ENCODE measurements at places on chromosomes 3 and 15. TPM values are rescaled to one million over a fixed set of nuclear protein-coding genes. Genes with fewer than 3 reads are reported as not detected.

- DNase-seq: no peak
Measured at GRCh38 chr3:16848007-16848406, 36.7 kb upstream of the PLCL2 start.

DNA sequence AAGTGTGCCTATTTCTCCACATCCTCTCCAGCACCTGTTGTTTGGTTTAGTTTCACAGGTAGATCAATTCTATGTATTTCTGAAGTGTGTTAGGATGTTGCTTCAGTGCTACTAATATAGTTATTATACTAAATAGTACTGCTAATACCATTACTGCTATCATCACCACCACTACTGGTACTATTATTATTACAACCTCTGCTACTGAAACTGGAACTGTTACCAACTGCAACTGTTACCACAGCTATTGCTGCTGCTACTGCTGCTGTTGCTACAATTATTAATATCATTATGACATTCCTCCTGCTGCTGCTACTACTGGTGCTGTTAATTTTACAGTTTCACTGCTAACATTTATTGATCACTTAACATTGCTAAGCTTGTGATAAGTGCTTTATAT, 8.3 kb upstream of the LMOD3 start:
- DNase-seq: no peak

GRCh38 chr3:166554023-166554422, 716.8 kb upstream of the BCHE start:
- no peak for DNase-seq

- no peak for DNase-seq
Measured at GRCh38 chr3:23654571-23654970, 151.2 kb upstream of the UBE2E1 start.

DNA sequence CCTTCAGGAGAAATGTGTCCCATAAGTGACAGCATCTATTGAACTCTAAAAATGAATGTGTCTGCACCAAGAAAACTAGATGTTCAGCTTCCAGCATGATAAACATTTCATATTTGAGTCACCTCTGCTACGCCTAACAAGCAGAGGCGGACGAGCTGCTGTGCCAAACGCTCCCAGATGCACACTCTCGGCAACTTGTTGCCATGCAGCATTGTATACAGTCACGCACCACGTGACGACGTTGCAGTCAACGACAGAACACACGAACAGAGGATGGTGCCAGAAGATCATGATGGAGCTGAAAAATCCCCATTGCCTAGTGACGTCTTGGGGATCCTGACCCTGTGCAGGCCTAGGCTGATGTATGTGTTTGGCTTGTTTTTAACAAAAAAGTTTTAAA, 137.5 kb downstream of the XXYLT1 start:
- DNase-seq: peak; percentile 14

DNA sequence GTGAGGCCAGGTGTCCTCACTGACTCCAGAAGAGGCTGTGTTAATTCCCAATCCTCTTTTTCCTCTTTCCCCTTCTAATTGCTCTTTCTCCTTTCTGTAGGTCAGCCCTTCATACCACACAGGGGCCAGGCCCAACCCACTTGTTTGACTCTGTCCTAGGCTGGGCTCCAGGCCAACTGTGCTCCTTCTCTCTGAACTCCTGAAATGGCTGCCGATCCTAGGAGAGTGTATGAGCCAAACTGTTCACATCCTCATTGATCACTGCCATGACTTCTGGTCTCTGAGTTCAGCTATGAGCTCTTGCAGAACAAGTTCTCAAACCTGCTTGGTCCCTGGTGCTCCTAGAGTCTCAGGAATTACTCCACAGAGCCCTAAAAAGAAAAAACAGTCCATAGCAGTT, 145.1 kb downstream of the VGLL4 start:
- no peak for DNase-seq

DNA sequence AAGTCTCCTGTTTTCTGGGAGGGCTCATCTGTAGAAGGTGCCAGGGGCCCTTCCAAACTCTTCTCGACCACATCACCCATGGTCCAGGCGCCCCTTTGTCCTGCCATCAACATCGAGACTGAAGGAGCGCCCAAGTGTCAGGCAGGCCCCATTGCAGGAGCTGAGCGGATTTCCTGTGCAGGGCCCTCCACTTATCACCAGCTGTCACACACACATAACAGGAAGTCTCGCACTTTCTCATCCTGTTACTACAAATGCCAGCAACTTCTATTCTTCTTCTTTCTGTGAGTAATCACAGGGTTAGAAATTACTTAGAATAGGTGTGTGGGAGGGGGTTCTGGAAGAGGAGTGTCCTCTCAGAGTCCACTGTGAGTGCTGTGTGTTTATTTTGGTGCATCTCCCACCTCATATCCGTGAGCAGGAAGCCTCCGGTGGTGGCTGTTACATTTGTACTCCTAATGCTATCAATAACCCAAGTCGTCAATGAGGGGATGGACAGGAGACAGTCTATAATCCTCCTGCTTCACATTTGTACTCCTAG, at the start of gene KLHL6:
TSS of gene KLHL6 (minus strand) at position 166 of the 541 bp plus-strand sequence. CDS start at position 113, 53 bp downstream.
- peak; percentile 66 for DNase-seq

- DNase-seq: no peak
Measured at GRCh38 chr15:72179950-72180581, 17.5 kb downstream of the GRAMD2A start.

- DNase-seq: no peak
Measured at GRCh38 chr15:44064706-44065105, 130.4 kb downstream of the FRMD5 start.

DNA sequence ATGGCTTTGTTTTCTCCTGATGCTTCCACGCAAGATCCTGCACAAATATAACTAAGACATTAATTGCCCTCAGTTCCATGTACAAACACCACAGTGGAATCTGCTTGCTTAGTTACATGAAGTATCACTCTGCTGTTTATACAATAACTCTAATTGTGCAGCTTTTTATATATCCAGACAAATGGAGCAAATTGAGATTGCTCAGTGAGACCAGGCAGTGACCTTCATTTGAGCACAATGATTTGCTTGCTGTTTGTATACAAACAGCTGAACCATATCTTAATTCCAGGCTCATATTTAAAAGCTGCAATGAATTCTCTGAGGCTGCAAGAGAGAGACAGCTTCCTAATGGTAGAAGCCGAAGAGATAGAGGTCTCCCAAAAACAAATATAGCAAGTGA, 243.7 kb downstream of the CADPS start:
- no peak for DNase-seq

GRCh38 chr3:9769426-9770275, at the start of gene CAMK1:
Gene CAMK1, minus strand, starts transcription at chr3:9769947. Its CDS starts 2,198 bp downstream, at chr3:9767749.
- peak; percentile 54 for DNase-seq

DNA sequence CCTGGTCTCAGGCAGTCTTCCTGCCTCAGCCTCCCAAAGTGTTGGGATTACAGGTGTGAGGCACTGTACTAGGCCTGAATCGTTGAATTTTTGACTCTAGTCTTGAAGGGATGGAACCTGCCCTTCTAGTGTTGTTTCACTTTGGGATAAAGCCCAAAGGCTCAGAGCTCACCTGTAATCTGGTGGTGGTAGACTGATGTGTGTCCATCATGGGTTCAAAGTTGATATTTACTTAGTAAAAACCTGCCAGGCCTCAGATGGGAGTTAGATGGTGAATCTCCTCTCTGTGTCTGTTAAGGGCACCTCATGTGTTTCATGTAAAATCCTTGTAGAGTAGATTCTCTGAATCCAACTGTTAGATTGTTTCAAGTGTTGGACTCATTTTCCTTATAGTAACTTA, 41.1 kb downstream of the FNDC3B start:
- no peak for DNase-seq

- no peak for DNase-seq
Measured at GRCh38 chr15:71888797-71889196, 78.4 kb downstream of the NR2E3 start.

GRCh38 chr3:111709645-111710044, 114.5 kb upstream of the ZBED2 start:
- DNase-seq: no peak

GRCh38 chr3:112000966-112001365, 2.2 kb downstream of the TAGLN3 start:
- DNase-seq: no peak

GRCh38 chr3:72078676-72079368, 293.9 kb upstream of the PROK2 start:
- DNase-seq: no peak

DNA sequence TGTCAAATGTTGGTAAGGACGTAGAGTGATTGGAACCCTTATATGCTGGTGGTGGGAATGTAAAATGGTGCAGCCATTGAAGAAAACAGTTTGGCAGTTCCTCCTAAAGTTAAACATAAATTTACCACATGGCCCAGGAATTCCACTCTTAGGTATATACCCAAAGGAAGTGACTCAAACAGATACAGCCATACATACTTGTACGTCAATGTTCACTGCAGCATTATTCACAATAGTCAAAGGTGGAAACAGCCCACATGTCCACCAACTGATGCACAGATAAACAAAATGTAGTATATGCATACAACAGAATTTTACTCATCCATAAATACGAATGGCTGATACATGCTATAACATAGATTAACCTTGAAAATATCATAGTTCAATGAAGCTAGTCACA, 13.2 kb downstream of the CLASP2 start:
- DNase-seq: no peak

GRCh38 chr3:149792452-149793270, at the start of gene ANKUB1:
Gene ANKUB1, minus strand, starts transcription at chr3:149792554. Its CDS starts 188 bp downstream, at chr3:149792366.
- no peak for DNase-seq

DNA sequence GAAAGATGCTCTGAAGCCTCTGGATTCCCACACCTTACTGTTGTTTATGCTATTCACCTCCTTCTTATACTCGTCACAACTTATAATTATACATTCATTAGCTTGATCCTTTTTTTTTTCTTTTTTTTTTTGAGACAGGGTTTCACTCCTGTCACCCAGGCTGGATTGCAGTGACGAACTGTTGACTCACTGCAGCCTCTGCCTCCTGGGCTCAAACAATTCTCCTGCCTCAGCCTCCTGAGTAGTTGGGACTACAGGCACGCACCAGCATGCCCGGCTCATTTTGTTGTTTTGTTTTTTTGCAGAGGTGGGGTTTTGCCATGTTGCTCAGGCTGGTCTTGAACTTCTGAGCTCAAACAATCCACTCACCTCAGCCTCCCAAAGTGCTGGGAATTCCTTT, 143.6 kb downstream of the PLCL2 start:
- no peak for DNase-seq

- DNase-seq: no peak
Measured at GRCh38 chr15:97597801-97598200, 362.7 kb upstream of the ARRDC4 start.

DNA sequence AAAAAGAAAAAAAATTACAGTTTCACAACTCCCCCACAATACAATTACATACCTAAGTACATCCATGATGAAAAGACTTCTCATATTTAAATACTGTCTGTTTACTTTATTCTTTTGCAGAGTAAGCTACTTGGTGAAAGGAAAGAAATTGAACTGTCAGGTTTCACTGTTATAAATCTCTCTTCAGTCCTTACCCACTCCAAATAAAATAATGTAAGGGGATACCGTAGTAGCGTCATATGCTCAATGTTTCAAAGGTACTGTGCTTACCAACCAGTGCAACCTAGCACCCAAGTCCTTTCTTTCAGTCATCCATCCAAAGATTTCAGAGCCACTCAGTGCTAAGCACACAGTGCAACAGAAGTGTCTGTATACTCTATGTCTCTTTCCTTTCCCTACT, 13.4 kb downstream of the GSK3B start:
- no peak for DNase-seq

DNA sequence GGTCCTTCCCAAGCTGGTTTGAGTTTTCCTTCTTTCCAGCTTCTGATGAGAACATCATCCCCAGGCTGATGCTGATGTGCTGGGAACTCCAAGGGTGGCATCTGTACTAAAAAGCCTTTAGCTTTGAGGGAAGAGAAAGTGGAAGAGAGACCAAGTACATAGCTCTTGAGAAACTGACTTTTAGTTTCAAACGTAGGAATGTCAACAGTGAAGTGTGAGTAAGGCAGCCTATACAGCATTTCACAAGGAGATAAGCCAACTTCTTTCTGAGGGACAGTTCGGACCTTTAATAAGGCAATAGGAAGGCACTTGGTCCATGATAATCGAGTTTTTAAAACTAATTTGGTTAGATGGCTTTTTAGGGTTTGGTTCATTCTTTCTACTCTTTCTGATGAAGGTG, 53.7 kb downstream of the DLG1 start:
- DNase-seq: no peak

DNA sequence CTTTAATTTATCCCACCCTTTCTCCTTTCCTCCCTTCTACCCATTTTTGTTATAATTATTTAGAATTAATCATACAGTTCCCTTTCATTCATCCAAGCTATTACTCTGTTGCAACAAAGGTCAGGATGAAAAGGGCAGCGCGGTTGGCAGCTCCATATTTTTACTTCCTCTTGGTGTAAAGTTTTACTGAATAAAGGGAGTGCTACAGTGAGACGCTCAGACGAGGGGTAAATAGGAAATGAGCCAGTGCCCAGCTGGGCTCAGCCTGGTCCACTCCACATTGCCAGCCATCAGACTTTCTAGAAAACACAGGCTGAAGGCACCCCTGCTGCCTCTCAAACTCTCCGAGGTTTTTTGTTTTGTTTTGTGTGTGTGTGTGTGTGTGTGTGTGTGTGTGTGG, 21.9 kb upstream of the ZBTB38 start:
- no peak for DNase-seq

DNA sequence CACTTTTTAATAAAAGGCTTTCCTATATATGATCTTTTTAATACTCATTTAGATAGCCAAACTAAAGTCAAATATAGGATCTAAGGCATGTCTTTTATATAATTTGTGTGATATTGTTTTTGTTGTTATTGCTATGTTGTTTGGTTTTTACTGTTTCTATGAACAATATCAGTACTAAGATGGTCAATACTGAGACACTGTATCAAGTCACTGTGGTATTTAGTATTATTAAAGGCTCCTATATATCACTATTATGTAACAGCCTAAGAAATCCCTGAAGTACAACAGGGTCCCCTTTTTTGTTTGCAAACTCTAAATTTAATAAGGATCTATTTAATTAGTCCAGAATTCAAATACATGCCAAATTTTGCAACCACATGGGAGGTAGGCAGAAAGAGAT, 61.9 kb downstream of the TBC1D5 start:
- DNase-seq: no peak

DNA sequence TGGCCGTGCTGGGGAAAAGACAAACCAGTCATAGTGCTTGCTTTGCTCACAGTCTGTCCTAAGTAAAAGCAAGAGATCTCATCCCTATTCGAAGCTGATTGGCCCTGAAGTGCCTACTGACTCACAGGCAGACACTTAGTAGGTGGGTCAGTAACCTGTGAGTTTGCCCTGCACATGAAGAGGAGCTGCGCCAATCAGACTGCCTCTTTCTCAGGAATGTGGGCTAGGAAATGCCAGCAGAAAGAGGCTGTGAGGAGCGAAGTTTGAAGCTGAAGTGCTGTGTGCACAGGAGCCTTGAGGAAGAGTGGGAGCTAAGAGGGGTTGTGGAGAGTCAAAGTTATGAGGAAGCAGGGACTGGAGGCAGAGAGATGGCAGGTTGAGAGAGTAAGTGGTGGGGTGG, 126.8 kb downstream of the IL20RB start:
- no peak for DNase-seq

Gene ZNF717
- total RNA-seq: 6.0 TPM

Gene PLA2G4E
- total RNA-seq: not detected

Gene EIF4E3
- total RNA-seq: 14.3 TPM

Gene TNFSF10
- 12.9 TPM for total RNA-seq

Gene CYP11A1
- total RNA-seq: 0.33 TPM

Gene FSTL1
- total RNA-seq: 1.2 TPM

Gene DUOXA2
- total RNA-seq: not detected

Gene PLCD1
- 1.8 TPM for total RNA-seq

Gene SLC28A2
- not detected for total RNA-seq

Gene GNL3
- total RNA-seq: 330 TPM

Gene CATSPER2
- 3.4 TPM for total RNA-seq

Gene XCR1
- total RNA-seq: not detected

Gene ANKRD63
- total RNA-seq: not detected

Gene TM4SF18
- not detected for total RNA-seq

Gene MANF
- total RNA-seq: 226 TPM

Data from activated T-cell treated with anti-CD3 and anti-CD28 coated beads, Interleukin-2, amount 50 U/mL, for 4 hours (primary cell).